Cortex of kidney (tissue), 1 donor: ENCODE measurements at places on chromosomes 4 and X.

DNA sequence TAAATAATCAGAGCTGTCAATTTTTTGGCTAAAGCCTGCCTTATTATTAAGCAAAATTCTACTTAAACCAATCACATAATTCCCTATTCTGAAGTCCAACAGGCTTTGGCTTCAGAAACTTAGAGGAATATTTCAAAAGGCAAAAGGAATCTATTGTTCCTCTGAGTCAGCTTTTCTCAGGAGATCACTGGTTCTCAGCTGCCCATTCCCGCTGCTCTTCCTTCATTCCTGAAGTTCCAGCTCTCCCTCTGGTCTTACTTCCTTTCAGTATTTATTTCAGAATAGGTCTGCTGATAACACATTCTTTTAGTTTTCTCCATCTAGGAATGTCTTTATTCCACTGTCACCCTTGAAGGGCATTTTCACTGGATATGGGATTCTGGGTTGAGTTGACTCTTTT, 133.7 kb downstream of the SOWAHB start:
- no peak for DNase-seq

DNA sequence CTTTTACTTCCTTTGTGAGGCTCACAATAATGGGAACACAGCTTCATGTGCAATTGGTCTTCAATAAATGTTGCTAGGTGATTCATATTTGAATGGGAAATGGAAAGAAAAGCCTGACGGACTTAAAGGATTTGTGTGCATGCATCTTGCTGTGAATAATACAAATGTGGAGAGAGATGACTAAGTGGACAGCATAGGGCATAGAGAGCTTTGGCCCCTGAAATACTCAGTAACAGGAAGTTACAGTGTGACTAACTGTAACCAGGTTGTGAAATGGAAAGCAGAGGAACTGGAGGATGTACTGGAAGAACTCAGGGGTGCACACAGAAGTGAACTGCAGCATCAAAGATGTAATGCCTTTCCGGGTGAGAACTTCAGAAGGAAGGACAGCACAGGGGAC, 206.7 kb downstream of the MGST2 start:
- DNase-seq: no peak

DNA sequence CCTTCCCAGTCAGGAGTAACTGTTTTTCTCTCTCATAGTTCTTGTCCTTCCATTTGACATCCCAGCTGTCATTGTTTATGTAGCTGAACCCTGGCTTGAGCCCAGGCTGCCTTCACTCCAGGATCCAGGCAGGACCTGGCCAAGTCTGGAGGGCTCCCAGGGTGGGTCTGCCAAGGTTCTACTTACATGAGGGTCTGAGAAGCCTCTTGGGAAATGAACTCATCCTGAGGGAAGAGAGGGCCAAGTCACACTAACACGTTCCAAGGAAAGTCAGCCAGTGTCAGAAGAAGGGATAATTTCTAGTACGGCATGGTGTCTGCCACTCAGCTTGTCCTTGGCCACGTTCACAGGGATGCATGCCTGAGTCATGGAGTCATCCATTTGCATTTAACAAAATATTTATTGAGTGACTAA, 54.8 kb upstream of the SRD5A3 start:
- DNase-seq: no peak

DNA sequence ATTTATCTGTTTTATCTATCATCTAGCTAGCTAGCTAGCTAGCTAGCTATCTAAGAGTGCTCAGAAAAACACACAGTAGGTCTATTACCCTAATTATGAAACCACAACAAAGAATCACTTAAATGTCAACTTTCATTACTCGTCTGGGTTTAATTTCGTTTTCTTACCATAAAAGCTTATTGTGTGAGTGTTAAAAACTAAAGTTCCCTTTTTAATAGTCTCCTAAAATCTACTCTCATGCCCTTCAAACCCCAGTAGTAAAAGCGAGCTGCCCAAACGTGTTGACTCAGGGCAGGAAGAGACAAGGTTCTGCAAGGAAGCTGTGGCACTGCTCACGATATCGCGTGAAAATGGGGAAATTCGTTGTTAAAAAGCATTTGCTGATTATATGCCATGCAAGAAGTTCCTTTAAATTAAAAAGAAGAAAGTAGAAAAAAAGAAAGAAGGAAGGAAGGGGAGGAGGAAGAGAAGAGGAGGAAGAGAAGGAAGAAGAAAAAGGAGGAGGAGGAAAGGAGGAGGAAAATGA, 595 bp downstream of the MBNL3 start:
- DNase-seq: no peak

GRCh38 chr4:16692524-16692923, 205.9 kb downstream of the LDB2 start:
- DNase-seq: no peak

DNA sequence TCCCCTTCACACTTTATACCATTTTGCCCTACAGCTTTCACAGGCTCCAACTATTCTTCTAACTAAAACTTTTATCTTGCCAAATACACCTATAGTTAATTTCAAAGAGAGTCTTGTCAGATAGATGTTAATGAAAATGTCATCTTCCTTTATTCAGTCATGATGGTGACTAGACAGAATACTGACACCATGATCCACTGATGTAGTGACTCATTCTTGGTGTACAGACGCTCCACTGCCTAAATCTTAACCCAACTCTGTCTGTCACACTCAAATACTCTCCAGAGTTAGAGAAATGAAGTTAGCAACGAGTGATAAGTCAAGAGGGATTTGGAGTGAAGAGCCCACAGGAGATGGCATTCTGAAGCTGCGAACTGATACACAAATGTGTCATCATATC, 32.1 kb upstream of the HDAC8 start:
- DNase-seq: no peak

DNA sequence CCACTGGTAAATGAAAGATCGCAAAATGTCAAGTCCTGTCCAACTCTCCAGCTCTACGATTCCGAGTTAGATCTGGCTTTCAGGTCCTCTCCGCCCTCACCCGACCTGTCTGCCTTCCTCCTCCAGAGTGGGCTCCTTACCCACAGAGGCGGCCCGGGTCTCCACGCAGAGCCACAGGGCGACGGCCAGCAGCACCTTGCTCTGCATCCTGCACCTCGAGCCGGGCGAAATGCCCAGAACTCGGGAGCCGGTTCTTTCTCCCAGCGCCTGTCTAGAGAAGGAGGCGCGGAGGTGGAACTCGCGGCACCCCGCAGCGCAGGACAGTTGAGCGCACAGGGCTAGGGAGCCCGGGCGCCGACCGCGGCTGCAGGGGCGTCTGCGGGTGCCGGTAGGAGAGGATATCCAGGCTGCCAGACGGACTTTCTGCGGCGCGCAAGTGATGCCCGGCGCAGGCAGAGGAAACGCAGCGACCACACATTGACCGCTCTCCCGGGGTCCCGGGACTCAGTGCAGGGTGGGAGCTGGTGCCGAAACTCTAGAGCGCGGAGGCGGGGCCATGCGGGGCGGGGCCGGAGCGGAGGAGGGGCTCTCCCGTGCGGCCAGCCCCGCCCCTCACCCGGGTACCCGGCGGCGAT, at the start of gene KDR:
Gene KDR, minus strand, starts transcription at position 509 of the 635 bp plus-strand sequence. Its CDS starts 302 bp downstream, at position 207.
- DNase-seq: no peak

DNA sequence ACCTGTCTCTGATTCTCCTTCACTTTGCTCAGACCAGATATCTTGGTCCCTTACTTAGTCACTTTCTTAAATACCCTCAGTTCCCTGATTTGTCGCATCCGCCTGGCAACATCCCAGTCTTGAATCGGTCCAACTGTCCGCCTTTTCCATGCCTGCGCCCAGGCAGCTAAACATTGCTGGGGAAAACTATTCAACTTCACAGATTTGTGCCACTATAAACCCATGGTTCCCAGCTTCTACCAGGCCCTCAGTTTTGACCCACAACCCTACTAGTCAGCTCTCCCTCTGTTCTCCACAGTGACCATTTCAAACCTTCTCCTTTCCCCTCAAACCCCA, 451 bp upstream of the FGD1 start:
- DNase-seq: no peak

DNA sequence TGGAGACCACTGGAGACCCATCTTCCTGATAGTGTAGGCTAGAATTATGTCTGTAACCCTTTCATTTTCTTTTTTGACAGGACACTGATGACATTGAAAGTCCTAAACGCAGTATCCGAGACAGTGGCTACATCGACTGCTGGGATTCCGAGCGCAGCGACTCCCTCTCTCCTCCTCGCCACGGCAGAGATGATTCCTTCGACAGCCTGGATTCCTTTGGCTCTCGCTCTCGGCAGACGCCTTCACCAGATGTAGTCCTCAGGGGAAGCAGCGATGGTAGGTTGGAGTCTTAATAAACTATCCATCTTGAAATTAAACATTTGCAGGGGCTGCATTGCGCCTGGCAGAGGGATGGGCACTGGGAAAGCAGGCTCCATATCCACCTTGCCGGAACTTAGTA, 75.4 kb downstream of the LIMCH1 start:
- DNase-seq: no peak

- no peak for DNase-seq
Observed at GRCh38 chrX:107537815-107538214, 88.4 kb downstream of the FRMPD3 start.

DNA sequence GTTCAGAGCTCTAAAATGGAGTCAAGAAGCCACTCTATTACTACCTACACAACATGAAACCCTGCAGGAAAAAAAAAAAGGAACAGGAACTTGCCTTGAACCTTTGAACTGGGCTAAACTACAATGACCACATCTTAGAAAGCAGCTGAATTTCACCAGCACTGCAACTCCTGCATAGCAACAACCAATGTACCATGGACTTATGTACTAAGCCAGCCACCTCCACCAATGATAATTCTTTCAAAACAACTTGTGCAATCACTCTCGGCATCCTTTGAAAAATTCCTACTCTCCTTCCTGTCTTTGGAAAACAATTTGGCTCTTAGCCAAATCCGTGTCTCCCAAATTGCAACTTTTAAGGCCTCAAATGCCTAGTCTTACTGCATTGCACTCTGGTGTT, 26.8 kb upstream of the FMR1 start:
- no peak for DNase-seq

DNA sequence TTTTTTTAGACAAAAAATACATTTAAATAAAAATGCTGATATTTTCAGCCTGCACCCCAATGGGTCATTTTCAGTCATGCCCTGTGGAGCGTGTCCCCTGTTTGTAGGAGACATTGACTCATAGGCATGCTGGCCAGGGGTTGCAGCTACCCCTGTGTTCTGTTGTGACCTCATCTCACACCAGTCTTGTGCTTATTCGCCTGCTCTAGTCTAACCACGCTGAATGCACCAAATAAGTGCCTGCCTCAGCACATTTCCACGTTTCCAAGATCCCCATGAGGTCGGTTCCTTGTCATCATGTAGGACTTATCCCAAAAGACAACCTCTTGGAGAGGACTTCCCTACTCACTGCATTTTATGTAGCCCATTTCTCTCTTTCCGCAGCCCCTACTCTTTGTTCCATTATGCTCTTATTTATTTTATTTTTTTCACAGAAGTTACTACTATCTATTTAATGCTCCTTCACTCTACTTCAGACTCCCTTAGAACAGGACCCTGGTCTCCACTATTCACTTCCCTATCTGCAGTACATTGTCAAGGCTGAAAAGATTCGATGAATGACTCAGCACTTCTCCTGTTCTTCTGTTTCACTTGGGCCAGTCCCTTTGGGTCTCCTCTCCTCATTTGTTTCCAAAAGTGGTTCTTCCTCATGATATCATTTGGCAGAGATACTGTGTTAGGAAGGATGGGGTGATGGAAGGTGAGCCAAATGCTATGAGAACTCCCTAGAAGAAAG, 109.7 kb downstream of the MSL3 start:
- no peak for DNase-seq

DNA sequence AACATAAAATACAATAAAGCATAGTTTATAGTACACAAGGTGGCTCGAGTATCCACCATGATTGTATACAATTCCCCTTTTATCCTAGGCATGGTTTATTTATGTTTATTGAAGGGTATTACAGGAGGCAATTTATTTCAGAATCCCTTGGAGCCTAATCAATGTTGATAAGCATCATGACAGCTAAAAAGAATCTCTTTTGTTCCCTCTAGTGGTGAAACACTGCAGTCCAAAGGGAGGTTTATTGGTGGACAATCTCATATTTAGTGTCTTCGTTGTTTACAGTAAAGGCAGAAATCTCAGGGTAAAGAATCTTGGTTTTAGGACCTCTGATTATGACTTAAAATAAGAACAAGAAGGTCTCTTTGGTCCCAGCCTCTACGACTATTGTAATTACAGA, 1712.5 kb downstream of the C4orf33 start:
- no peak for DNase-seq

DNA sequence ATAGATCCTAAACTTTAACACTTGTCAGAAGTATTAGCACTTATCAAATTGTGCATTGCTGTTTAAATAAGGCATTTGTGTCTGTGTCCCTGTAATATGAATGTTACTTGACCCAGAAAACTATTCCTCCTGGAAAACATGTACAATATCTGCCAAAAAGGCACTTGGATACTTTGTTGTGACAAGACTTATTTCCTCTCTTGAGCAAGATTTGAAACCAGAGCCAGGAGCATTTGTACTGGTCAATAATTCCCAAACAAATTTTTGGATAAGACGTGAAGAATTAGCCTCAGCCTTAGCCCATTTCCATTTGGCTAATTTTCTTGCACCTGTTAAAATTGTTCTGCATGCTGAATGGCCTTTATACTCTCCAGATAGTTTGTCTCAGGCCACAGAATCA, 176.3 kb upstream of the GK2 start:
- no peak for DNase-seq

- DNase-seq: no peak
Observed at GRCh38 chr4:95232358-95233156, 316.2 kb downstream of the UNC5C start.

DNA sequence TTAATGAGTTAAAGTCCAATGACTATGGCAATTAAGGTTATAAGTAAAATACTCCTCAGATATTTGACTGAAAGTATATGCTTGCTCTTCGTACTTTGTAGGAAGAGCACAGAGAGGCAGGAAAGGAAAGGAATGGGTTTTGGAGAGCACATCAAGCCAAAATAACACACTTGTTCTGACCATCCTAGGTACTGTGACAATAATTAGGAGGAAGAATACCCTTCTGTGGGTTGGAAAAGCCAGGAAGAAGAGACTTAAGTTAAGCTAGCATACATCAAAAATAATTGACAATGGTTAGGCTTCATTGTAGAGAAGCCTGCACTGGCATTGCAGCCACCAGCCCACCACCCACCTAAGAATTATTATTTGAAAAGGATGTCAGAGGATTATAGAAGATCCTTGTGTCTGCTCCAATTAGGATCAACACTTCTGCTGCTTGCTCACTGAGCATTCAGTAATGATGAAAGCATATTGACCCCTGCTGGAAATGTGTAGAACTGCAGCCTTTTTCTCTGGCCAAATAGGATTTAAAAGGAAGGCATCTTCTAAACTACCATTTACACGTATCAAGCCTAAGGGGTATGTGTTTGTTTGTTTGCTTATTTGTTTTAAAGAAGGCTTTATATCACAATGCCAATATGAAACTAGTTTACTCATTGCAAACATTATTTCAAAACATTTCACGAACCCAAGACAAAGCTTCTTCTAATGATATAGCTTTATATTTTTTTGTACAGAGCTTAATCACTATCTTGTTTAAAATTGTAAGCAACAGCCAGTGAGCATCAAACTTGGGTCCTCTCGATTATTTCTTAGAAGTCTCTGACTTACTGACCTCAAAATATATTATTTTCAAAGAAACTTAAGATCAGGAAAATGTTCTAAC, 286.2 kb upstream of the TET2 start:
- DNase-seq: no peak

GRCh38 chr4:110898290-110898689, 275.4 kb upstream of the PITX2 start:
- DNase-seq: no peak

- no peak for DNase-seq
Observed at GRCh38 chr4:99022566-99022965, 27.0 kb downstream of the METAP1 start.

GRCh38 chrX:13646154-13646549, 6.8 kb upstream of the TCEANC start:
- no peak for DNase-seq
